Activated CD4-positive, alpha-beta T cell treated with anti-CD3 and anti-CD28 coated beads, Interleukin-2, amount 50 U/mL, for 4 hours (primary cell): ENCODE measurements at places on chromosomes 6 and 20.

- no peak for DNase-seq
Observed at GRCh38 chr20:61525781-61526431, 273.8 kb downstream of the CDH4 start.

- no peak for DNase-seq
Observed at GRCh38 chr6:68572525-68572924, 62.6 kb upstream of the ADGRB3 start.

DNA sequence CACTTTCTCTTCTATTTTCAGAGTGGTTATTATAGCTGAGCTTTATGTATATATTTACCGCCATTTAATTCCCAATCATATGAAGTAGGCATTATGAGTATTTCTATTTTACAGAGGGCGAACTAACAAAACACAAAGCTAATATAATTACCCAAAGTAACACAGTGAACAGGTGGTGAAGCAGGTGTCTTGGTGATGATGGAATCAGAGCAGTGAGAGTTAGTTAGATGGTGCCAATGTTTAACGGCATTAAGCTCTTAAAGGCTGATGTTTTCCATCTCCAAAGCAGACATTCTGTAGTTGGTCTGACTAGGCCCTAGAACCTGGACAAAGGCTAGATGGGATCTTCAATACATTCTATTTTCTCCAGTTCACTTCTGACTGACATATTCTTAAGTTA lies 551.1 kb upstream of the SYNCRIP start:
- DNase-seq, result no peak

GRCh38 chr20:38303908-38304379 lies at the start of gene BPI:
BPI (plus strand) TSS chr20:38304156; CDS start chr20:38304224, 68 bp downstream.
- DNase-seq, result no peak

- DNase-seq, result no peak
Observed at GRCh38 chr6:100202417-100203194, 208.6 kb upstream of the MCHR2 start.
